ENCODE measurements at places on chromosomes 5 and 9.
A peak's percentile ranks its signal among the peaks of the same experiment; 100 is the strongest.

DNA sequence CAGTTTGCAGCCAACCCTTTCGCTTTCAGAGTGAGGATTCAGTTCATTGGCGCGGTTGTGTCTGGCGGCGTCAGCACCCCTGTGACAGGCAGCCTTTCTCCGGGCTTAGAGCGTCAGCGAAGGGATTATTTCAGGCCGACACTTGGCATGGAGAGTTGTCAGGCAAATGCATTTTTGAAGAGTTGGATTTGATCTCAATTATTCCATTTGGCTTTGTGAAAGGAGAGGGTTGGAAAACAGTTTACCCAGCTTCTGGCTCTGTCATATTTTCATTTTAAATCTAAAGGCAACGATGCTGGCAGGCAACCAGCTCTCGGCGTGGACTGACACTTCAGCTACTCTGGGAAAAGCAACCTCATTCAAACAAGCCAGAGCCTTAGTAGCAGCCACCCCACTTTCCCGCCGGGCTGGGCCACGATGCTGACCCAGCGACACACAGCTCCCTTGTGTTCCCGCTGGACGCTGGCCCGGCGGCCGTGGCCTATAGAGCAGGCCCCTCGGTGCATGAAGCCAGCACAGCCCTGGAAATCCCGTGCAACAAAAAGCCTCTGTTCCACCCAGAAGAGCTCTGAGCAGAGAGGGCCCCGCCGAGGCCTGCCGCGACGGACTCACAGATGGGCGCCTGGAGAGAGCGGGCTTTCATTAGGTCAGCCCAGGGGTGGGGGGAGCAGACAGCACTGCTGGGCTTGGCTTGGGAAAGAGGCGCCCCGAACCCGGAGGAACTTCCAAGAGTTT is 28.9 kb upstream of the LPCAT1 start:
- DNase-seq, result no peak

DNA sequence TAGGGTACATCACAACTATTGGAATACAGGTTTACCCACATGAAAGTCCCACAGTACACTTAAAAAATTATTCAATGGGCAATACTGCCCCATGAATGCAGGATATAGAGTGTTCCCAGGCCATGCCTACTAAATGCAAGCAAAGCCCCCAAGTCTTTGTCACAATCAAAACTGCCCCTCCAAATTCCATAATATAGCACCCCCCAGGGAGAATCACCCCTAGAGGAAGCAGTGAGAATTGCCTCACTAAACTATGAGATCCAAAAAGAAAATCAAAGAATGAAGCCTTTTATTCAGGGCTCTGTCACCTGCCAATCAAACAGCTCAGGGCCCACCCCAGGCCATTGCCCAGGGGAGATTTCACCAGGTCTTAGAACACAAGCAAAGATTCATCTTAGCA is 90.8 kb downstream of the ATPSCKMT start:
- no peak for DNase-seq

GRCh38 chr9:15444141-15444540 is 21.5 kb downstream of the SNAPC3 start:
- no peak for DNase-seq

DNA sequence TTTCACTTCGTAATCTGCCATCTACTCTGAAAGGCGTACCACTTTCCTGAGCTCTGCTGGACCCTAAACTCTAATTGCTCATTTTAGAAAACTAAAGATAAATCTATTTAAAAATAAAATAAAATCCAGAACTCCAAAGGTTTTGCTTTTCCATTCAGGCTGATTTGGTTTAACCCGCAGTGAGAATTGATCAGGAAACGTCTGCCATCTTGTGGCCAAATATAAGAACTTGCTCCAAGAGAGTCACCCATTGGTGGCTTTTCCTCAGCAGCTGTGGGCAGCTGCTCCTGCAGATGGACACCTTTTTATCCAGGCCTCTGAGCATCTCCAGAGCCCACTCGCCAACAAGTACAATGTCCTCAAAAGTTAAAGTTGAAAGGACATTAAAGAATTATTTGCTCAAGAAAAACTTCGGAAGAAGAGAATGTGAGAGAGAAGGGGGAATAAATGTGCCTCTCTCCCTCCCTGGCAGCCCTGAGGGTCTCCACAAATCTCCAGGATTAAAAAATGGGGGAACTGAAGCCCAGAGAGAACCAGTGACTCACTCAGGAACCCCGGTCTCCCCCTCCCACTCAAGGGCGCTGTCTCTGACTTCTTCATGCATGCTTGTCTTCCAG is 4.1 kb downstream of the SAXO1 start:
- no peak for DNase-seq

GRCh38 chr9:21994556-21995005 is at the start of gene CDKN2B-AS1:
TSS of gene CDKN2B-AS1 (plus strand) at chr9:21994791.
- DNase-seq, result peak; percentile 66

- no peak for DNase-seq
Measured at GRCh38 chr5:133878236-133878555, 90.2 kb downstream of the C5orf15 start.

DNA sequence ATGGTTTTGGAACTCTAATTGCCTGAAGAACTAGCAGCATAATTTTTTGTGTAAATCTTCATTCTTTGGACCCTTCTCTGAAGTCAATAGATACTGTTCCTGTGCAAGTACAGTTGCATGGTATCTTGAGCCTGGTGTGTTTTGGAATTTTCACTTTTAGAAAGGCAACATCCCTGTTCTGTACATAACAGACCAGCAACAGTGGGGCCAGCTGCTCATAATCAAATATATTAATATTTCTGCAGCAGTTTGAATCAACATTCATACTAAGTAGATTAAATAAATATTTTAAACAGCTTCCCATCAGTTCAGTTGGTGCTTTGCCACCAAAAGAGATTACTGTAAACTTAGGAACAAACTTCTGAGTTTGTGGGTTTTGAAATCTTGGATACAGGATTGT is 97.9 kb downstream of the CD180 start:
- DNase-seq, result no peak

DNA sequence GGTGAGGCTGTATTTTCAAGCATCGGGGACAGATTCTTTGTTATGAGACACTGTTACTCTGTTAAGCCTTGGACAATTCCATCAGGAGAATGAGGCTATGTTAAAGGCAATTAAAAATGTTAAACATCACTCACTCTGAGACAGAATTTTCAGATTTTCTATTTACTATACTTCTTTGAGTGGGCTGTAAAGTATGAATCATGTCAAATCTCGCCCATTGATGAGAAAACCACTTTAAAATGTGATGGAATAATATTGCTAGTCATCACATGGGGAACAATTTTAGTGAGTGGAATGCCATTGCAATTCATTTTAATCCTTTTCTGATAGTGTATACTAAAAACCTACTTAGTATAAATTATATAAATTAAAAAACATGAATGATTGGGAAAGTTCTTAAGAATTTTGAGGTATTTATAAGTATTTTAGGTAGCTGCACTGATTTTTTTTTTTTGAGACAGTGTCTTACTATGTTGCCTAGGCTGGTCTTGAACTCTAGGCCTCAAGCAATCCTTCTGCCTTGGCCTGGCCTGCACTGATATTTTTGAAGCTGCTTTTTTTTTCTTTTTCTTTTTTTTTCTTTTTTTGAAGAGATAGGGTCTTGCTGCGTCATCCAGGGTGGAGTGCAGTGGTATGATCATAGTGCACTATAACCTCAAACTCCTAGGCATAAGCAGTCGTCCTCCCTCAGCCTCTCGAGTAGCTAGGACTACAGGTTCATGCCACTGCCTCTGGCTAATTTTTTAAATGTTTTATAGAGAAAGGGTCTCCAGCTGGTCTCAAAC is 73.2 kb downstream of the KIAA1958 start:
- DNase-seq, result no peak

DNA sequence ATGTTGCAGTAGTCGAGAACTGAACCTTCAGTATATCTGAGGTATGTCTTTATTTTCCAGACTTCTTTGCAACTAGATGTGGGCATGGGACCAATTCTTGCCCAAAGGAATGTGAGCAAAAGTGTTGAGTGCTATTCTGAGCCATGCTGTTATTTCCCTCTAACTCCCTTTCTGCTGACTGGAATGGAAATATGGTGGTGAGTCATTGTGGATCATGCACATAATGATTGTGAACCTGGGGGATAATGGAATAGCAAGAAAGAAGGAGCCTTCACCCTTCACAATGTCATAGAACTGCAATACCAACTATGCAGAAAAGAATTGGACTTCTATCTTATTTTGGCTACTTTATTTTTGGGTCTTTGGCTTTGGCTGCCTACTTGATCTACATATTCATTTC is 10.3 kb upstream of the DOCK2 start:
- DNase-seq, result no peak

GRCh38 chr9:99425923-99426842 is 204.1 kb downstream of the SEC61B start:
- no peak for DNase-seq

DNA sequence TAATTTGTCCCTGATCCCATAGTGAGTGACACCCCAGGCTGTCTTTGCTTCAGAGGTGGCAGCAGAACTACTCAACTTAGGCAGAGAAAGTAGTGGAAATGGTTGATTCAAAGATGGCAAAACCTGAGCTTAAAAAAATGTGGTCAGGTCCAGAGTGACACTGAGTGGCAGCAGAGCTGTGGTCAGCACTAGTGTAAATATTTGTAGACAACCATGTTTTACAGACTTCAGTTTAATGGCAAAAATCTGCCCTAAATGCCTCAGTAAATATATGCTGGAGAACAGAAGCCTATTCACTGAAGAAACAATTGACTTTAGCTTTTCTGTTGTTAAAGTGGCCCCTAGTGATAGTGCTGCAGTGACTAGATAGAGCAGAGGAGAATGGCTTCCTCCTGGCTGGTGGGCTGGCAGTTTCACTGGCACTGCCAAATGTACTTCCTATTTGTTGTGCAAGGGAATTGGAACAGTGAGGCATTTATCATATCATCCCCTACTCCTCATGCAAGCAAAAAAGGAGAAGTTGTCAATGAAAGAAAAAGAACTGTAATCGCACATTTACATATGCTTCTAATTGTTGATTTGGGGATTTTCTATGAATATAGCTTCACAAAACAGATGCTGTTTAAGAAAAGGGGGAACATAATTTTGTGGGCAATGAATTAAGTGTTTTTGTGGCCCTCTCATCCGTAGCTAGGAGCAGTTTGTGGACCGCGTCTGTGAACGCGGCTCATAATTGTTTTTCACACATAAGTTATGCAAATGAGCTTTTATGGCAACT is 12.0 kb downstream of the PBX3 start:
- DNase-seq, result no peak

DNA sequence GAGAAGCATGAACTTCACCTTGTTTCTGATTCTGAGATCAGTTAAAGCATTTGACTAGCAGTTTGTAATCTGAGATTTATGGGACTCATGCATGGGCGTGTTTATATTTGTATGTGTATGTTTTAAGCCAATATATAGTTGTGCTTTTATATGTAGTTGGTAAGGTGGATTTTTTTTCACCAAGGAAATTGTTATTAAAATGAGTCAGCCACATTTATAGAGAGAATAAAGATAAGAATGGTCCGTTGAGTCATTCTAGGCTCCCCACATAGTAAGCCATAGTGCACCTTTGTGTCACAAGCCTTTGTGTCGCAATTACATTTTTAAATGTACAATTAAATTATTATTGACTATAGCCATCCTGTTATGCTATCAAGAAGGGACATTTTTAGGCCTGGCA is 89.0 kb downstream of the NLN start:
- no peak for DNase-seq

- no peak for DNase-seq
Measured at GRCh38 chr5:150192462-150192861, 2.6 kb downstream of the SLC6A7 start.

DNA sequence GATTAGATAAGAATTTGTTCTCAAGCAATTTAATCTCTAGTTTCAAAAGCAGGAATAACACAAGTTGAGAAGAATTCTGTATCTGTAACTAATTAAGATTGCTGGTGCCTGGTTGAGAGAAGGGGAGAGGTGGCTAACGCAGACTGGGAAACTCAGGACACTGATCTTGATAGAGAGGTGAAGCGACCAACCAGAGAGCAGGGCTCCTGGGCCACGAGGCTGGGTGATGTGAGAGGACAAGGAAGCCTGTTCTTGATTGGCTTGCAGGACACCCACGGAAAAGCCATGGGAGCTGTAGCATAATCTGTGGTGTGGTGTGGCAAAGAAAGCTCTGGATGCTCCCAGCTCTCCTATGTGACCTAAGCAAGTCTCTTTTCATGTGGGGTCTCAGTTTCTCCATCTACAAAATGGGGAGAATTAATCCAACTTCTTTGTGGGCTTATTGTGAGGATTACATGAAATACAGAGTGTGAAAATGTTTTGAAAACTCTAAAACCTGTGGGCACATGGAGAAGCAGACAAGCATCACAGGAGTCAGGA is 594.1 kb upstream of the BRINP1 start:
- DNase-seq, result no peak

GRCh38 chr9:72589667-72590521 is 68.5 kb downstream of the TMC1 start:
- DNase-seq, result no peak

GRCh38 chr5:123874600-123875201 is 362.7 kb downstream of the CSNK1G3 start:
- no peak for DNase-seq
